ENCODE measurements at places on chromosomes 13 and 19.
A peak's percentile ranks its signal among the peaks of the same experiment; 100 is the strongest.

DNA sequence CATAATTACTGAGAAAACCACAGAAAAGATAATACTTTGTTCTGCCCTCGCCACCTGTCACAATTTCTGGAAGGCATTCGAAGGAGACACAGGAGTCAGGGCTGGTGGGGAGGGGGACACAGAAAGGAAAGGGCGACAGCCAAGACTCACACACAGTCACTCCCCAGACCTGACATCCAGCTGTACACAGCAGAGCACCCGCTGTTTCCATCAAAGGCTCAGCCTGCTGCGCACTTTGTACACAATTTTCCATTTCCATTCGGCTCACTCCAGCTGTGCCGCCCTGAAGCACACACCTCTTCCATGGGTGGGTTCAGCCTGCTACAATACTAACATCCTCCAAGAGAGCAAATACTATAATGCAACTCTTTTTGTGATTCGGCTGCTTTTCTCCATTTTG is 38.0 kb downstream of the STK24 start:
- DNase-seq, result no peak

- no peak for DNase-seq
Measured at GRCh38 chr13:30880856-30881155, 25.3 kb upstream of the MEDAG start.

DNA sequence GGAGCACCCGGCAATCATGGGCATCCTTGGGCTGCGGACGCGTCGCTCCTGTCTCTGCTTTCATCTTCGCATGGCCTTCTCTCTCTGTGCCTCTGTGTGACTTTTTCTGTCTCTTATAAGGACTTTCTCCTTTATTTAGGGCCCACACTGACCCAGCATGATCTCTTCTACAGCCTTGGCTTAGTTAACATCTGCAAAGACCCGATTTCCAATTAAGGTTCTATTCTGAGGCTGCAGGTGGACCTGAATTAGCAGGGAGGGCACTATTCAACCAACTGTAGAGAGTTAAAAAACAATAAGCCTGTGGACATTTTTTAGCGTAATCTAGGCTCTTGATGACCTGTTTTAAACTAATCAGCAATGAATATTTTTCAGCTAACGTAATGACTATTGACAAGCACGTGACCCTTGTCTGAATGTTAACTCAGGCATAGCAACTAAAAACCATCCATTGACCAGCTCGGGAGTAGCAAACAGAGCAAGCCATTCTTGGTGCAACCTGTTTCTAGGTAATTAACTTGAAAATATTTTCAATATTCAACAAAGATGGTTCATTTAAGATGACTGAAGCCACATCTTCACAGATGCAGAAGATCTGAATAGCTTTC is 15.2 kb downstream of the F10 start:
- DNase-seq, result no peak

DNA sequence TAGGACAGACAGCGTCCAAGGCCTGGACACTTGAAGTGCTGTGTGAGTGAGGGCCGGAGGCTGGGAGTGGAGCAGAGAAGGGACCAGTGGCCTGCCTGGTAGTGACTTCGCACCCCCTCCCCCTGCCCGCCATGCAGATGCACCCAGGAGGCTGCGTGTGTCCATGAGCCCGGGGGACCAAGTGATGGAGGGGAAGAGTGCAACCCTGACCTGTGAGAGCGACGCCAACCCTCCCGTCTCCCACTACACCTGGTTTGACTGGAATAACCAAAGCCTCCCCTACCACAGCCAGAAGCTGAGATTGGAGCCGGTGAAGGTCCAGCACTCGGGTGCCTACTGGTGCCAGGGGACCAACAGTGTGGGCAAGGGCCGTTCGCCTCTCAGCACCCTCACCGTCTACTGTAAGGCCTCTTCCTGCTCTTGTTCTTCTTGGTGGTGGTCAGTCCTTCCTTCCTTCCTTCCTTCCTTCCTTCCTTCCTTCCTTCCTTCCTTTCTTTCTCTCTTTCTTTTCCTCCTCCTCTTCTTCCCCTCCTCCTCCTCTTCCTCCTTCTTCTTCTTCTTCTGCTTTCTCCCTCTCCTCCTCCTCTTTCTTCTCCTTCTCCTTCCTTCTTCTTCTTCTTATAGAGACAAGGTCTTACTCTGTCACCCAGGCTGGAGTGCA is 6.0 kb upstream of the FFAR1 start:
- DNase-seq, result no peak

- DNase-seq, result no peak
Measured at GRCh38 chr13:86282442-86282841, 483.2 kb upstream of the SLITRK6 start.

- no peak for DNase-seq
Measured at GRCh38 chr19:33254245-33254824, 28.7 kb upstream of the SLC7A10 start.

- no peak for DNase-seq
Measured at GRCh38 chr13:78323040-78323439, 280.3 kb downstream of the POU4F1 start.

- DNase-seq, result peak; percentile 43
Measured at GRCh38 chr19:43784981-43785808, 4.4 kb upstream of the KCNN4 start.

- no peak for DNase-seq
Measured at GRCh38 chr13:78659450-78659730, 435 bp upstream of the OBI1 start.

- DNase-seq, result no peak
Measured at GRCh38 chr13:90415902-90416301, 931.6 kb upstream of the MIR17HG start.

DNA sequence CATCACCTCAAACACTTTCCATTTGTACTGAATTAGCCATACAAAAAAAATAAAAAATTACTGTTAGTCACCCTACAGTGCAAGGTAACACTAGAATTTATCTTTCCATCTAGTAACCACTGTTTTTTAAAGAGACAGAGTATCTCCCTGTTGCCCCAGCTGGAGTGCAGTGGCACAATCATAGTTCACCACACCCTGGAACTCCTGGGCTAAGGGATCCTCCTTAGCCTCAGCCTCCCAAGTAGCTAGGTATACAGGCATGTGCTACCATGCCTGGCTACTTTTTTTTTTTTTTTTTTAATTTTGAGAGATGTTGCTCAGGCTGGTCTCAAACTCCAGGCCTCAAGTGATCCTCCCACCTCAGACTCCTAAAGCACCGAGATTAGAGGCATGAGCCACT is 17.9 kb downstream of the ANKRD10 start:
- DNase-seq, result no peak

DNA sequence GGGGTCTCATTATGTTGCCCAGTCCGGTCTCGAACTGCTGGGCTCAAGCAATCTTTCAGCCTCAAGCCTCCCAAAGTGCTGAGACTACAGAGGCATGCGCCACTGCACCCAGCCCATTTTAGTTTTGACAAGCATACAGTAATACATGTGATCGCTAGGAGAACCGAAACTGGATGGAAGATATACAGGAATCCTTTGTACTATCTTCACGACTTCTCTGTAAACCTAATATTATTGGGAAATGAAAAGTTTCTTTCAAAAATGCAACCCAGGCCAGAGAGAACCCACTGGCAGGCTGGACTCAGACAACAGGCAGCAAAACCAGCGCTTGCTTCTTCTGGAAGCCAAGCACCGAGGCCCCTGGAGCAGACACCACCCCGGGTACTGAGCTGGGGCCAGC is 9.4 kb downstream of the C19orf12 start:
- no peak for DNase-seq

- DNase-seq, result no peak
Measured at GRCh38 chr19:1068009-1069001, 1.3 kb downstream of the ARHGAP45 start.

GRCh38 chr13:23714672-23715071 is 144.5 kb downstream of the TNFRSF19 start:
- no peak for DNase-seq

DNA sequence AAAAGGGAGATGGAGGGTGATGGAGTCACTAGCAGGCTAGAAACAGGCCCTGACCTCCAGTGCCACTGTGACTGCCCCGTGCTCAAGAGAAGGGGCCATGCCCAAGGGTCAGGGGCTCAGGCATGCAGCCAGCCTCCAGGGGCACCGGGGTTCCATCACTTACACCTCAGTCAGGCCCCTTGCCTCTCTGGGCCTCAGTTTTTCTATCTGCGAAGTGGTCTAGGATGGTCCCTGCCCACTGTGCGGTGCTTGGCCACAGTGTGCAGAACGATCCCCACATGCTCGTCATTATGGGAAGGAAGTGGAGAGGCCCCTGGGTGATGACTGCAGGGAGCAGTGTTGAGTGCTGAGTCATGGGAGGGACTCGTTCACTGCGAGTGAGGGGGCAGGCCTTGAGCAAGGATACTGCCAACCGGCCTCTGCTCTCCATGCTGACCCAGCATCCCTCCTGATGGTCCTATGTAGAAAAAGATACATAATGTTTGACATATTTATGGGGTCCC is 23.1 kb downstream of the TMED1 start:
- DNase-seq, result no peak

GRCh38 chr13:27712421-27712820 is 79.9 kb upstream of the GSX1 start:
- no peak for DNase-seq

- DNase-seq, result no peak
Measured at GRCh38 chr13:74064805-74065312, 69.3 kb downstream of the KLF12 start.
